Umbilical cord (tissue), 2 donors: ENCODE measurements at places on chromosomes 4 and X.

- no peak for DNase-seq
Observed at GRCh38 chrX:42090395-42090794, 167.0 kb upstream of the CASK start.

DNA sequence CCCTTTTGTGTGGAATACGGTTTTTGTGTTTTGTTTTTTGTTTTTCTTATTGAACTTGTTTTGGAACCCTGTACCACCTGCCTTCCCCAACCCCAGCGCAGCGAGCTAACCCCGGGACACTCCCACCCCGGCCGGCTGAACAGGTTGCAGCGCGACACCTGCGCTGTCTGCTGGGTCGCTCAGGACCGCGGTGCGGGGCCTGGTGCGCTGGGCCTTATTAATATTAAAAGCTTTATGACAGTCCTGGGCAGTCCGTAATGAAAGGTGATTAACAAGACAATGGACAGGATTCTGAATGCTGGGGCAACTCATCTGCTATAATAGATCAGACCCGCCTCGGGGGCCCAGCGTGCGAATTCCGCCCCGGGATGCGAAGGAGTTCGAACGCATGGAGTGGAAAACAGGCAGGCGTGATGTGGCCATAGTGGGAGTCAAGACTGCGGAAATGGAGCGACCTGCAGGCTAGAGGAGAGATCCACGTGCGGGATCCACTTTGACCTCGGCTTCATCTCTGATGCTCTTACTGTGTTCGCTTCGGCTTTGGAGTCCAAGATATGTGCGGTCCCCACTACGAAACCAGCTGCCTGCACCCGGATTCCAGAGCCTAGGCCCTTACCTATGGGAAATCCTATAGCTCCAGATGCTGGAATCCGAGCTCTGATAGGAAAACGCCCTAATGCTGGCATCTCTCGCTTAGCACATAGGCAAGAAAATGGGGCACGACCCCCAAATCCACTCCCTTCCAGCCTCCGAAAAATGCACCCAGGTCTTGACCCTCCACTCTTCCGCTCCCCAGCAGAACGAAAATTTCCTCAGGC is 69.0 kb upstream of the TMEM33 start:
- DNase-seq: no peak

DNA sequence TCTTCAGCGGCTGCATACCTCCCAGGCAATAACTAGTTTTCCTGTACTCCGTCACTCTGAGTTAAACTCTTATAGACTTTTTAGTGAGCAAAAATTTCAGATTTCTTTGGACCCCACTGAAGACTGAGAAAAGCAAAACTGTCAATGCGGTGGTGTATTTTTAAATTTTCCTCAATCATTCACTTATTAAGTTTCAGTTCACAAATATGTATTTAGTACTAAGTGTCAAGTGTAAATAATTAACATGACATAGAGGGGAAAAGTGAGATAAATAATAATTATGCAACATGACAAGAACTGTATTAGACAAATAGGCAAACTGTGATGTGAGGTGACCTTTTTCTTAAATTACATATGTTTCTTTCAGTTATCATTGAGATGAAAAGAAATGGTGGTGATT is 124.4 kb downstream of the NAF1 start:
- no peak for DNase-seq

DNA sequence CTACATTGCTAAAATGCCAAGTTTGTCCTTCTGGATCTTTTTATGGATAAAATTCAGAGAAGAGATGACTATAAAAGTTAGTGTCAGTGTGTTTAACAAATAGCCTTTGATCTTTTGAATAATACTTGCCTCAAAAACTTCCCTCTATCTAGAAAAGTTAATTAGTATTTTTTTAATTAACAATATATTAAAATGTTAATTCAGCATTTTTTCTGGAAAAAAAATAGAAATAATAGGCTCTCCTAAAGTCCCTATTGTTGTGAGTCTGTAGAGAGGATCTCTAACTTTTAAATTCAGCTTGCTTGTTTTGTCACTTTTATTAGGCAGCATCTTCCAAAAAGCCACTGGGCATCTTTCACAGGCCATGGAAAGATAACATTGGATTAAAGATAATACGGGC is 435.2 kb upstream of the RASGEF1B start:
- peak; percentile 2 for DNase-seq

DNA sequence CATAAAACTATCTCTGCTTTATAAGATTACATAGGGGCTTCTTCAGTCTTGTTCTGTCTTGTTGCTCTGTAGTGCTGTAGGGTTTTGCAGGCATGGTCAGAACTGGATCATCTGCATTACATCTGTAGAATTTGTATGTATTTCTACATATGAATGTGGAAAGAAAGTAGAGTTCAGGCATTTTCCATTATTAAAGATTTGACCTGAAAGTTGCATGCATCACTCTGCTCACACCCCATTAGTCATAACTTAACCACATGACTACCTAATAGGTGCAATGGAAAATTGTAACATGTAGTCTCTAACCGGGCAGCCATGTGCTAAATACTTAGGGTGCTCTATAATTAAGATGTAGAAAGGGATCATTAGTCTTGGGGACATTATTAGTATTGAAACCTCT is 45.7 kb upstream of the AGA start:
- DNase-seq: no peak

GRCh38 chr4:55475394-55476243 is 71.1 kb downstream of the CLOCK start:
- DNase-seq: no peak

- no peak for DNase-seq
Observed at GRCh38 chr4:105198541-105198940, 51.9 kb downstream of the TET2 start.

DNA sequence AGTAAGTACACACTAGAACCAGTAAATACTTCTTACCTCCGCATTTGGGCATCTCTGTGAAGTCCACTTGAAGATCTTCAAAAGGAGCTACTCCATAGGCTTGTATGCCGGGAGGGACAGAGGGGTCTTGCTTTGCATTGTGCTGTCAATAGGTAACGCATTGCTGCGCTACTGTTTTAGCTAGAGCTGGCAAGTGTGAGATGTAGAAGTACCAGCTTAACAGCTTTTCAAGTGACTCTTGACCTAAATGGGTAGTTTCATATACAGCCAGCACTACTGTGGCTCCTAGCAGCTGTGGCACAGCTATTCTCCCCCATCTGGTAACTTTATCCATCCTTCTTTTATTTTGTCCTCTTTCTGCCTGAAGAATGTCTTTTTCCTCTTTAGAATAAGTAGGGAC is 205.3 kb upstream of the KLF8 start:
- no peak for DNase-seq

- DNase-seq: no peak
Observed at GRCh38 chr4:174396599-174397110, 112.9 kb downstream of the CEP44 start.

DNA sequence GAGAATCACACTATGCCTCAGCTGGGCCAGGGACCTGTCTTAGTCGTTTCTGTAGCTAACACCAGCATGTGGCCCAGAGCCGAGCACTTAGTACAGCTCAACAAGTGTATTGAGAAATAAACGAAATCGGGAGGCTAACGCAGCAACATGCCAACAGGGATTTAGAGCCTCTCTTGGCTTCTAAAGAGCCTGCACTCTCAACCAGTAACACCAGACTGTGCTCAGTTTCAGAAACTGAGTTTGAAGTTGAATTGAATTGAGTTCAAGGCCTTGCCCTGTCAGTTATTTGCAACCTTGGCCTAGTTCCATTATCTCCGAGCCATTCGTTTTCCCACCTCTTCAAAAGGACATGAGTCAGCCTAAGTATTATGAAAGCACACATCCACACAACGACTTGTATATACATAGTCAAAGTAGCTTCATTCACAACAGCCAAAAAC is 71.3 kb upstream of the LDB2 start:
- DNase-seq: no peak

GRCh38 chrX:153669174-153669890 is 4.3 kb downstream of the PNCK start:
- DNase-seq: no peak

DNA sequence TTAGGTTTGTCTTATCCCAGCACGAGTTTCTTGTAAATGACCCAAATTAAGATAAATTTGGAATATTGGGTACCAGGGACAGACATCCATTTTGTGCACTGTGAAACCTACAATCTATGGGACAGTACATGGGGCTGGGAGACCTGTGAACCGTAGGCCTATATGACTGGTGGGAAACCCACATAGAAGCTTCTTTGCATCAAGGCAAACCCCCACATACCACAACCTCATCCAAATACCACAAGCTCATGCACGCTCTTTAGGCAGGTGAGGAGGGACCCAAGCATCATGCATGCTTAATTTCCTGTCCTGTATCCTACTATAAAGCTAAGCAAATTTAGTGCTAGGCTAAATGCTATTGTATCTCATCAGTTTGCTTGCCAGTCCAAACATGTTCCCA is 47.8 kb downstream of the NIPAL1 start:
- DNase-seq: no peak

- no peak for DNase-seq
Observed at GRCh38 chr4:154341448-154341847, 150.2 kb downstream of the DCHS2 start.

- DNase-seq: peak; percentile 32
Observed at GRCh38 chrX:12771445-12772069, 19.7 kb upstream of the PRPS2 start.

DNA sequence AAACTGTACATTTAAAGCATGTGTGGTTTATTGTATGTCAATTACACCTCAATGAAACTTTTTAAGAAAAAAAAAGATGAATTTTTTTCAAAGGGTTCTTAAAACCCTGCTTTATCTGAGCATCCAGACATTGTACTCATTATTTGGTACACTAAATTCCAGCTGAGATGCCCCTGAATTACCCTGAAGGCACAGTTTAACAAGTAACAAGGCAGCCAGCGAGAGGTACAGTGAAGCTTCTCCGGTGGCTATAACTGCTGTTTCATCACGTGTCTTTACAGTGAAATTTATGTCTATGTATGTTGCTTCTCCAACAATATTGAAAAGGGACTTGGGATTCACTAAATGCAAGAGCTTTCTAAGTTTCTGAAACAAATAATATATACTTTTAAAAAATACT is 15.8 kb downstream of the SLC7A11 start:
- DNase-seq: peak; percentile 26

DNA sequence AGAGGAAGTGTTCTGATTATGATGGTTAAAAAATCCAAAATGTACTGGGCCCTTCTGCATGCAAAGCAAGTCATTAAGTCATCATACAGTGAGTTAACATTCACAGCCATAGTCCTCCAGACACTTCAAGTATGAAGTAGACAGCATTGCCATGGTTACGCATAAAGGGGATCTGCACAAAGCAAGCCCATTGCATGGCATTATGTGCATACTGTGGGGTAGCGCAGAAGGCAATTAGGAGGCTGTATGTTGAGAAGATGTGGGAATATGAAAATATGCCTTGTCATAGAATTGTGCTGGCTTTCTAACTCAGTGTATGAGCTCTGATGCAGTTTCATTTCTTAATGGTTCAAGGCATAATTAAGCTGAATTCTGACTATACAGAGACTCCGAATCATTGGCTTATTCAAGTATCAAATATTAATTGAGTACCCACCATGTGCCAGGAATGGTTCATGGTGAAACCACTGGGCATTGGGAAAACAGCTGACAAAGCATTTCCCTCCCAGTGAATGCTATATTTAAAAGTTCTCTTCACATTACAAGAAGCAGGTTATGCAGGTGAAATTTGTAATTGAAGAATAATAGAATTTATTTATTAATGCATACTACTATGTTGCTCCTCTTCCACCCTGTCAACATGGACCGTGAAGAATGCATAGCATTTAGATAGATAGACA is 588.9 kb downstream of the ZNF674 start:
- no peak for DNase-seq

- no peak for DNase-seq
Observed at GRCh38 chr4:4761128-4761982, 98.1 kb upstream of the MSX1 start.

GRCh38 chr4:25621027-25621930 is 34.4 kb upstream of the SLC34A2 start:
- DNase-seq: no peak

DNA sequence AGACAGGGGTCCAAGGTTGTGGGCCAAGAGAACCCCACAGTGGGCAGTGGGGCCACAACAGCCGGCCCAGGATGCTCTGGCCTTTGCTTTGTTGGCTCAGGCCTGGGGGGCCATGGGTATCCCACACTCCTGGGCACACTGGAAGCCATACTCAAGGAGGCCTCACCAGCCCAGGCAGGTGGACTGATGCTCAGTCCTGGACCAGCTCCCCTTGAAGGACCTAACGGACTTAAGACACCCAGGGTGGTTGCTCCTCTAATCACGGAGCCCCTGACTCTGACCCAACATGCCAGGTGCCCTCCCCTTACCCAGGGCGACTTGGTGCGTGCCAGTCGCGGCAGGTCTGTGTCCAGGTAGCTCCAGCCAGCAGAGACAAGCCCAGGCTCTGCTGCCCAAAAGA is 50.8 kb downstream of the ZFYVE28 start:
- DNase-seq: no peak

GRCh38 chr4:168797738-168798375 is 212.2 kb downstream of the CBR4 start:
- no peak for DNase-seq

GRCh38 chr4:5887011-5887360 is 5.9 kb downstream of the CRMP1 start:
- DNase-seq: no peak

DNA sequence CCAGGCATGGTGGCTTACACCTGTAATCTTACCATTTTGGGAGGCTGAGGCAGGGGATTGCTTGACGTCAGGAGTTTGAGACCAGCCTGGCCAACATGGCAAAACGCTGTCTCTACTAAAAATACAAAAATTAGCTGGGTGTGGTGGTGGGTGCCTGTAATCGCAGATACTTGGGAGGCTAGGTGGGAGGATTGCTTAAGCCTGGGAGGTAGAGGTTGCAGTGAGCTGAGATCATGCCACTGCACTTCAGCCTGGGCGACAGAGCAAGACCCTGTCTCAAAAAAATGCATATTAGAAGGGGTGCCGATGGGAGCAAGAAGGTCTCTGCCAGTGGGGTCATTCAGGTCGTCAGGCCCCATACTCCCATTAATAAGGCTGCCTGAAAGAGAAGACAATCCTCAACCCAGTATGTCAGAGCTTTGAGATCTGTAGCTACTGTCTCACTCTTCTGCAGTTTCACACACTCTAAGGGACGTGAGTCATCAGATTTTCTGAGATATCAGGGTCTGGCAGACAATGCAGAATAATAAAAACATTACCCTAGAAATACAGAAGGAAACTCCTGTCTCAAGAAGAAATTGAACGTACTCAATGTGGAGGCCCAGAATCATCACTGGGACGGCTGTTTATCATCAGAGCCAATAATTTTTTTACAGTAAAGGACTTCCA is 176.7 kb upstream of the FAT1 start:
- peak; percentile 50 for DNase-seq

DNA sequence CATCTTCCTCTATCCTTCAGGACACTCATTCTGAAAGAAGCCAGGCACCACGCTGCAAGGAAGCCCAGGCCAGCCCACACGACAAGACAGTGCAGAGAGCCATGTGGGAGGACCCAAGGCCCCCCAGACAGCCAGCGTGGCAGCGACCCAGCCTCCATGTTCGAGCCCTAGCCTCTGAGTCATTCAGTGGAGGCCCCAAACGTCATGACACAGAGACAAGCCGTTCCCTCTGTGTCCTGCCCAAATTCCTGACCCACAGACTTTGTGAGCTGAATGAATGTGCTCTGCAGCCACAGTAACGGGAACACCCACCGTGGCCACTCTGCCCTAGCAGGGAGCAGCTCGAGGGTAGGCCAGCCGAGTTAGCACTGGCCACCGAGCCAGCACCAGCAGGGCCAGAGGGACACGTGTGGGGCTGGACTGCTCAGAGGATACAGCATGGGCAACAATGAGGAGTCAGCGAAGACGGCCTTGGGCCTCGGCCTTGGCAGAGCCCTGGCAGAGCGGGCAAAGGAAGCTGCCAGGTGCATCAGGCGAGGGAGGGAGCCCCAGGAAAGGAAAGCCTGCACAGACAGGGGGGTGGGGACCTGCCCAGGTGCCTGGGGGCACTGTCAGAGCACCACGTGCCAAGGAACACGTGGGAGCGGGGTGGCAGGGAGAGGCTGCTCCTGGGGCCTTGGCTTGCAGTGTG is 8.6 kb downstream of the BLOC1S4 start:
- no peak for DNase-seq
